ENCODE measurements at places on chromosomes 1 and 21.

- DNase-seq: no peak
Measured at GRCh38 chr1:16999863-17000262, 11.9 kb downstream of the ATP13A2 start.

DNA sequence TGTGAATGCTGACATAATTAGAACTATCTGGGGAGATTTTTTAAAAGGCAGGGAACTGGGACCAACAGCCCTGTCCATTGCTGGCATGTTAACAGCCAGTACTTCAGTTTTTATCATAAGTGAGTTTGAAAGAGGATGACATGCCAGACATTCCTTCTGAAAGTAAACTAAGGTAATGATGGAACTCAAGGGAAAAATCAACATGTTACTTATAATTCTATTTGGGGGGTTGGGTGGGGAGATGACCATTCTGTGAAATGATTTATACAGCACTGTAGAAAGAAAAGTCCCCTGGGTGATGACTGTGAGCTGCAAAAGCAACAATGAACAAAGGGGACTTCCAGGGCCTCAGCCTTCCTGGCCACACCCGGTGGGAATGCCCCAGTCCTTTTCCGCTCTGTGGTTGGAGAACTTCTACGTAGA lies 5.4 kb upstream of the LAMC2 start:
- peak; percentile 85 for DNase-seq

- DNase-seq: no peak
Measured at GRCh38 chr1:36464605-36465393, 615 bp upstream of the MRPS15 start.

GRCh38 chr1:236007781-236008180 lies 57.1 kb downstream of the NID1 start:
- DNase-seq: no peak

GRCh38 chr1:96721416-96722160 lies at the start of gene PTBP2:
TSS of gene PTBP2 (plus strand) at chr1:96721784. CDS start at chr1:96721865, 81 bp downstream.
- peak; percentile 69 for DNase-seq

GRCh38 chr1:246454655-246455054 lies 52.4 kb downstream of the SMYD3 start:
- DNase-seq: no peak

DNA sequence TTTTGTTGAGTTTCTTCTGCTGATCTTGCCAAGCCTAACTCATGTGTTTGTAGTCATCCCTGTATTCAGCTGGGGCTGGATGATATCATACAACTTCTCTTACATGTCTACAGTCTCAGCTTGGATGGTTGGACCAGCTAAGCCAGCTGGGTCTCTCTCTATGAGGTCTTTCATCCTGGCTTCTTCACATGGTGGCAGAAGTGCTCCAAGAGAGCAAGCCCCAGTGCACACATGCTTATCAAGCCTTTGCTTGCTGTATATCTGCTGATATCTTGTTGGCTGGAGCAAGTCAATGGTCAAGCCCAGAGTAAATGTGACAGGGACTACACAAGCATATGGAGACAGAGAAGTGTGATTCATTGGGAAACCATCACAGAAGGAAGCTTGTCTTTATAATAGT lies 29.2 kb upstream of the SLC44A5 start:
- no peak for DNase-seq

- DNase-seq: peak; percentile 64
Measured at GRCh38 chr1:109532365-109533136, 7.1 kb upstream of the GPR61 start.

DNA sequence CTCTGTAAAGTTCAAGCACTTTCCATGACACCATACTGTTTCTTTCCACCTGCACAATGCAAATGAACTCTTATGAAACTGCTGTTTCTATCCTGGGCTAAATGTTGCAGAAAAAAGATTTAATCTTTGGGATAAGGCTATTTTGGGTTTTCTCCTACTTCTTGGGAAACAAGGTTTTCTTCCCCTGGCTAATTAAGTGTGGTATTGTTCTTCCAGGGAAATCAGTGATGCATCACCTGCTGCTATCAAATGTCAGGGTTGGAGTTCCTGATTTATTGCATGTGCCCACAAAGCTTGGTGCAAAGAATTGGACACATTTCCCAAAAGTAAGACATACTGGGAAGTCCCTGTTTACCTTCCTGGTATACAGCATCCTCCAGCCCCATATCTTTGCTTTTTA lies 6.0 kb upstream of the RGS4 start:
- no peak for DNase-seq

- DNase-seq: no peak
Measured at GRCh38 chr1:3942416-3943122, 42.5 kb upstream of the C1orf174 start.

- DNase-seq: no peak
Measured at GRCh38 chr1:147384804-147385203, 142.3 kb downstream of the CHD1L start.

DNA sequence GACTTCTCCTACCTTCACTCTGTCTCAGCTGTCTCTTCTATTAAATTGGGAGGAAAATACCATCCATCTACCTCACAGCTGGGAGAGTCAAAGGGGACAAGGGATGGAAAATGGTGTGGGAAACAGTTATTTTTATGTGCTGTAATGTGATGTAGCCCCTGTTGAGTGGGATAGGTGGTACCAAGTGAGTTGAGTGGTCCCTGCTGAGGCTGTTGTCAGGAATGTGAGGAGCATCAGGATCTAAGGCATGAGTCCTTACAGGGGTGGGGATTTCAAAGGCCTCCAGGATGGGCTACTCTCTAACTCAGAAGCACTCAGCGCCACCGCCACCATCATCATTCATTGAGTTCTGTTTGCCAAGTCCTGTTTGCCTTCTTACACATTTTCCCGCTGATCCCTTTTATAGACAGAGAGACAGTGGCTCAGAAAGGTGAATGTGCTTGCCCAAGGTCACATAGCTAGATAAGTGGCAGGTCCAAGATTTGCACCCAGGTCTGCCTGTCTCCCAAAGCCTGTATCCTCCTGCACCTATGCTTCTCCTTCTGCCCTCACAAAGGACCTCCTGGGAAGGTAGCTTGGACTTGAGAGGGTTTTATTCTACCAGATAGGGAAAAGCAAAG lies 4.6 kb upstream of the ID3 start:
- peak; percentile 45 for DNase-seq

DNA sequence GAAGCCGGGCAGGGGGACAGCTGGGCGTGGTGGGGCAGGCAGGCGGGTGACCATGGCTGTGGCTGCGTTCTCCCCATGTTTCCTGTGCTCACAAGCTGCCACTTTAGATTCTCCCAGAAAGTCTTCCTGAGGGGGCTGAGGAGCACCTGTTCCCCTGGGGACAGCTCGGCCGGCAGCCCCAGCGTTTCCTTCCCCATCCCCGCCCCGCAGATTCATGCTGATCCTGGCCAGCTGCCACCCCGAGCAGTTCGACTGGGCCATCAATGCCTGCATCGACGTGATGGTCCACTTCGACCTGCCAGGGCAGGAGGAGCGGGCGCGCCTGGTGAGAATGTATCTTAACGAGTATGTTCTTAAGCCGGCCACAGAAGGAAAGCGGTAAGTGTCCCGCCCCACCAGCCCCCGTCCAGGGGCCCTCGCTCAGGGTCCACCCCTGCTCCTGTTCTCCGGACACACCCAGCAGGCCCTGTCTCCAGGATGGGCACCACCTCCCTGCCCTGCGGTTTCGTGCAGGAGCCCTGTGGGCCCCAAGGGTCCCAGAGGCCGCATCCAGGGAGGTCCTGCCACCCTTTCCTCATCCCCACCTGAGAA lies 10.9 kb upstream of the ATAD3B start:
- no peak for DNase-seq

Measured in A549 (cell line).